ENCODE measurements at places on chromosomes 3 and 15. TPM values are rescaled to one million over a fixed set of nuclear protein-coding genes. Genes with fewer than 3 reads are reported as not detected.

SEMA3G gene
- not detected for total RNA-seq

CAPN3 gene
- 2.1 TPM for total RNA-seq

FGD5 gene
- 0.09 TPM for total RNA-seq

GP5 gene
- 0.39 TPM for total RNA-seq

C3orf33 gene
- total RNA-seq, result 1.6 TPM

CEMIP gene
- not detected for total RNA-seq

PEAK1 gene
- total RNA-seq, result 26.5 TPM

CCDC32 gene
- 14.2 TPM for total RNA-seq

RNU5B-1 gene
- not detected for total RNA-seq

CAMK2N2 gene
- total RNA-seq, result 0.25 TPM

COX17 gene
- 69.5 TPM for total RNA-seq

GPR62 gene
- total RNA-seq, result not detected

AGBL1 gene
- total RNA-seq, result 0.05 TPM

EFHB gene
- total RNA-seq, result 0.79 TPM

NOX5 gene
- not detected for total RNA-seq

RHOV gene
- 0.25 TPM for total RNA-seq

MYRIP gene
- total RNA-seq, result not detected

STXBP5L gene
- total RNA-seq, result not detected

EXD1 gene
- total RNA-seq, result not detected

IGSF11 gene
- 0.23 TPM for total RNA-seq

CNTN4 gene
- not detected for total RNA-seq

ITGB5 gene
- 0.72 TPM for total RNA-seq

SYNPR gene
- not detected for total RNA-seq

PLA2G4D gene
- not detected for total RNA-seq

PLA1A gene
- not detected for total RNA-seq

C3orf20 gene
- total RNA-seq, result not detected

SOX14 gene
- not detected for total RNA-seq

NCK1 gene
- 30.4 TPM for total RNA-seq

SPRED1 gene
- 0.96 TPM for total RNA-seq

MESP2 gene
- total RNA-seq, result 0.30 TPM

Measured in activated CD4-positive, alpha-beta T cell treated with anti-CD3 and anti-CD28 coated beads for 36 hours (primary cell).